ENCODE measurements at places on chromosomes 11 and 22.
A peak's percentile ranks its signal among the peaks of the same experiment; 100 is the strongest.

GRCh38 chr11:1736447-1736992, 13.9 kb downstream of the IFITM10 start:
- DNase-seq: no peak

- DNase-seq: no peak
These were observed 24.9 kb downstream of the SCUBE2 start for GRCh38 chr11:9066433-9066925.

DNA sequence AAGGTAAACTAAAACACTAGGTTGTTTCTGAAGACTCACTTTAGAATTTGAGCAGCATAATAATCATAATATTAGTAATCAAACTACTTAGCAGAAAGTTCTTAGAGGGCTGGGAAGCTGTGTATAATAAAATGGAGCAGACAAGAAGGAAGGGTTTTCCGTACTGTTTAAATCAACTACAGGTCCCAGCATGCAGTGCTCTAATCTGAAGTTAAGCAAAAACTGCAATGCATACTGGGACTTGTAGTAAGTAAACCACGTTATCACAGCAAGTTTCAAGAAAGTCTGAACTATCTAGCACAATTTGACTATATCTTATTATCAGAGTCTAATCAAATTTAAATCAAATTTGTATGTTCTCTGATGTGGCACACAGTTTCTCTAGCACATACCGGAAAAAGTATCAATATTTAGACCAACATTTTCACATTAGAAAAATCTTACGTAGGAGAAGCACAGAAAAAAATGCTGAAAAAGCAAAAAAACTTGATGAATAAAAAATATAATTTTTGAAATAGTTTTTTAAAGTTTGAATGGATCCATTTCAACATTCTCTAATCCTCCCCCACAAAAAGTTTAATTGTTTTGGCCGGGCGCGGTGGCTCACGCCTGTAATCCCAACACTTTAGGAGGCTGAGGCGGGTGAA, 8.2 kb downstream of the PHF21A start:
- DNase-seq: peak; percentile 84

DNA sequence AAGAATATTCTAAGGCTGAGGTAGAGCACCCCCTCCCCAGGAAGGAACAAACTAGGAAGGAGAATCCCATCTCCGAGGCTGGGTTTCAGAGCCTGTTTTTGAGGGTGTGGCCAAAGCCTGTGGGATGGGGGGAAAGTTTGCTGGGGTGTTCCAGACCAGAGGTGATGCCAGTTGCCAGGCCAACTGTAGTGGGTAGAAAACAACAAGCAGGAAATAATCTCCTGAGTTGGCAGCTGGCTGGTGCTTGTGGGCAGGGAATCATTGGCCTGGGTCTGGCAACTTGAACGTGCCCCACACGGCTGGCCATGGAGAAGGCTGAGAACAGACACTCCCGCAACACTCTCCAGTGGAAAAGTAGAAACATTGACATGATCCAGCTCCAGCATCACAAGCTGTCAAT, 385.6 kb downstream of the ETS1 start:
- DNase-seq: no peak

DNA sequence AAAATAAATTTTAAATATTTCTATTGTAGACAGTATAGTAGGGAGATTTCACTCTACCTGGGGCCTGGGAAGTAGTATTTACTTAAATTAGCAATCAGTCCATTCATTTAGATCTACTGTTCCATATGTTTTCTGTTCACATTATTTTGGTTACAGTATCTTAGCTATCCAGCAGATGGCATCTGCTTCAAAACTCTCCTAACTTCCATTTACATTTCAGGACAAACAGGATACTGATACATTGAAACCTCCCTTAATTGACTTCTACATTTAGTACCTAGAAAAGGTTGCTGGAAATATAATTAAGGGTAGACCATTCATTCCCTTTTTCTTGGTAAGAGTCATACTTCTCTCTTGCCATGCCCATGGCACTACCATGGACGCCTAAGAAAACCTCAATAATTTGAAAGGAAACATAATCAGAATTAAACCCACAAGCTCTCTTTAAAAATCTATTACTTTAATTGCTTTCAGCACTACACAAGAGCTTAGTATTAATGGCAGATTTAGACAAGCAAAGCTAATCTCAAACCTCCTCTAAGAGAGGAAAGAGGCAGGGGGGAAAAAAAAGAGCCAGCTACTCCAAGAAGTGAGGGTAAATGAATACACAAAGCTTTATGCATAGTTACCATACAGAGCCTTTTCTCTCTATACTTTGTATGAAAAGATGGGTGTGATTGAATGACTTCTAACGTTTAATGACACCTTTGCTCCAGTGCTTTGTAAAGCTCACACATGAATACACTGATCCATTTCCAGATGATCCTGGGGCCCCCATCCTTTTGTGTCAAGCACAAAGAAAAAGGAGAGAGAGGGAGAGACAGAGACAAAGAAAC, 131.2 kb upstream of the MTMR2 start:
- peak; percentile 26 for DNase-seq

DNA sequence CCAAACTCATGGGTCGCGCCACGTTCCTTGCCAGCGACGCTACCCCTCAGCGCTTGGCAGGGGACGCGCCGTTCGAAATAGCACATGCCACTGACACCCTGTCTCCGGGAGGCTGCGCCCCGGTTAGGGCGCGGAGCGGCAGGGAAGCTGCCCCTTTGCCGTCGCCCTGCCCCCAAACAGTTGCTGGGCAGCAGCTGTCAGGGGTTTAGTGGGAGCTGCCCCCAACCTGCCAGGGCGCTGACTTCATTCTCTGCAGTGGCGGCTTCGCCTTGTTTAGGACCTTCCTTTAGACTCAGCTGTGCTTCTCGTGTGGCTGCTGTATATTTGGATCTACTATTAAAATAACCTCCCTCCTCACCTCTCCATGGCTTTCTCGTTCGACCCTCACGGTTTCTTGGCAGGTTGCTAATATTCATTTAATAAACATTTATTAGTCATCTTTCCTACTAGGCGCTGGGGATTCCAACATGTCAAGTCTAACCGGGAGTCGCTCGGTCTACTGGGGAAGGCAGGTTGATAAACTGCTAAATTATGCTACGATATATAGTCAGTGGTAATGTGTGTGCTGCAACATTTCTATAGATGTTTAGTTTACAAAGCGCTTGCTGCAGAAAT, 782 bp downstream of the TMEM109 start:
- no peak for DNase-seq

GRCh38 chr11:69947793-69948255, 128.6 kb upstream of the FGF3 start:
- no peak for DNase-seq

GRCh38 chr11:8767466-8768142, 85.0 kb downstream of the RPL27A start:
- no peak for DNase-seq

DNA sequence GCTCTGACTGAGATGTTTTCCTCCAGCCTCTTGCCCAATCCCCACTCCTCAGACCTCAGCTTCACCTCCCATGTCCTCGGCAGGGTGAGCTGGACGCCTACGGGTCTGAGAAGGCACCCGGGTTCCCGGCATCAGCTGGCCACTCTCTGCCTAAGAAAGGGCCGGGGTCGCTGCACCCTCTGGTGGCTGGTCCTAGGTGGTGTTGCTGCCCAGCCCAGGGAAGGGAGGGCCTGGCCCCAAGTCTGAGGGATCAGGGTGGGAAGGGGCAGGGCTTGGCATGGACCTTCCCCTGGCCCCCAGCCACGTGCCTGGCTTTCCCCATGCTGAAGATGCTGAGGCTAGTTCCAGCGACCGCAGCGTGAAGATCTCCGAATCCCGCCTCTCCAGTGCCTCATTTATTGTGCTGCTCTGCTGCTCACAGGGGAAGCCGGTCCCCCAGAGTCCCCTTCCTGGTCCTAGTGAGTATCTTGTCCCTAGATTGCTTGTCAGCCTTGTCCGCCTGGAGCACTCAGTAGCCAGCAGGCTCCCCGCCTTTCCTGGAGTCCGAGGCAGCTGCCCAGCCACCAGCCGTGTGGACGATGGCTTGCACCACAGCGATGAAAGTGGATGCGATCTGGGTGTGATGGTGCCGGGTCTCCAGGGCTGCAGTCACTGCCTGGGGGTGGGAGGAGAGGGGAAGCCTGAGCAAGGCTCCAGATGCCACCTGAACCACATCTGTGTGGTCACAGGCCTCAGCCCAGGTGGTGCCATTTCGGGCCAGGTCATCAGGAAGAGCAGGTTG, 2.9 kb upstream of the GGT5 start:
- peak; percentile 37 for DNase-seq

GRCh38 chr22:29480512-29481264, 670 bp downstream of the NEFH start:
- peak; percentile 83 for DNase-seq

DNA sequence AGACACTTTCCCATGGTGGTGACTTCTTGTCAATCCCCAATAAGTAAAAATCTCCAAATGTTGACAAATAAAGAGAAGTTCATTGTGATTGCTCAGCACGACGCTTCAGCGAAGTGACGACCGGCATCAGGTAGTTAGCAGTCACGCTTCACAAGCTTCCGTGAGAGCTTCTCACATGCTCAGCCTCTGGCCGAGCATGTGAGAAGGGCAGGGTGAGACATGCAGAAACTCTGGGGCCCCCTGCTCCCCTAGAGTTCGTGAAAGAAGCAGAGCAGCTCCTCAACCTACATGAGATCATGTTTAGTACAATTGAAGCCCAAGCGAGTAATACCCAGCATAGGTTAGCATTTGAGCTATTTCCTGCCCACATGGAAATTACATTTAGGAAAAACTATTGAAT, 4.4 kb upstream of the C11orf16 start:
- DNase-seq: no peak

GRCh38 chr22:30806391-30806861, 111.8 kb downstream of the OSBP2 start:
- peak; percentile 16 for DNase-seq

DNA sequence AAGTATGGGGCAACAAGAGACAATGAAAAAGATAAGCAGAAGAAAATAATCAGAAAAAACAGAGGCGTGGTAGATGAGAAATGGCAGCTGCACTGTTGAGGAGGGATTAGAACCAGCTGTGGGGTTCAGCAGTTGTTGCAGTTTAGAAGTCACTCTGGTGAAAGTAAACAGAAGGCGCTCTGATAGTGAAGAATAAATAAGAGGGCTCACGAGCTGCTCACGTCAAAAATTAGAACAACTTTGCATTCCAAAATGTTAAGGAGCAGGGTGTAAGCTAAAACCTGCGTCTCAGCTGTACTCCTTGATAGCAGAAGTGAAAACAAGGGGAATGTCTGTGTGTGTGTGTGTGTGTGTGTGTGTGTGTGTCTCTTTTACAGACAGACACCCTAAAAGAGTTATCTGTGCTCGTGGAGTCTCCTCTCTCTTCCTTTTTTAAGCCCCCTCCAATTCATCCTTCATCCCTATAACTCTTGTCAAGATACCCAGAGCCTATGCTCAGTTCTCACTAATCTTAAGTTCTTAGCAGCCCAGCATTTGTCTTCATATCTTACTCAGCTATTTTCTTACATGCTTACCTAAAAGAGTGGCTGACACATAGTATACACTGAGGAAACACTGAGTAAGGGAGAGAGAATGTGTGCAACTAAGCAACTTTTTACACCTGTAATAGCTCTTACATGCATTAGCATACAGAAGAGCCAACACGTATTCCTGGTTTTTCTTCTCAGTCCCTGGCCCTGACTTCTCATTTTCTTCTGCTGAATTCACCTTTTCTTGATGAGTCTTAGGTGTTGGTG, 8.9 kb downstream of the TTC17 start:
- DNase-seq: peak; percentile 70

- peak; percentile 36 for DNase-seq
These were observed 72.7 kb downstream of the WNT7B start for GRCh38 chr22:45904236-45904635.

GRCh38 chr11:78127403-78127802, 12.0 kb downstream of the ALG8 start:
- DNase-seq: peak; percentile 54

DNA sequence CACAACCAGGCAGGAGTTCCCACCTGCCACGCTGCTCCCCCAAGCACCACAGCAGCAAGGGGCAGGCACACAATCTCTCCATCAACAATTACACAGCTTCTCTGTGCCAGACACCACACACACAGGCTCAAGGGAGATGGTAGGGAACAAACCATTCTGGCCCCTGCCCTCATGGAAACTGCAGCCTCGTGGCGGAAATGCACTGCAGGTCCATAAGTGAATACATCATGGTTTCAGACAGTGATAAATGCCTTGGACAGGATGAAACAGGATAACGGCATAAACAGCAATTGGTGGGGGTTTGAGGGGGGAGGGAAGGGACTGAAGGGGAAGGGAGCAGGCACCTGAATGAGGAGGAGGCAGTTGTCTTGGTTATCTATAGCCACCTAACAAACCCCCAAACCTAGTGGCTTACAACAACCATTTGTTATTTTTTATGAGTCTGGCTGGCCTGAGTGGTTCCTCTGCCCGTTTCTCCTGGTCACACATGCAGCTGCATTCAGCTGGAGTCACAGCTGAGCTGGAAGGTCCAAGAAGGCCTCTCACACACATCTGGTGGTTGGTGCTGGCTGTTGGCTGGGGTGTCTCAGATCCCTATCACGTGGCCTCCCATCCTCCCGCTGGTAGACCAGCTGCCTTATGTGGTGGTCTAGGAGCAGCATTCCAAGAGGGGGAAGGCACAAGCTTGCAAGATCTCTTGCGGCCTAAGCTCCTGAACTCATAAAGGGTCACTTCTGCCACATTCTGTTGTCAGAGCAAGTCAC, 15.0 kb upstream of the YWHAH start:
- no peak for DNase-seq

DNA sequence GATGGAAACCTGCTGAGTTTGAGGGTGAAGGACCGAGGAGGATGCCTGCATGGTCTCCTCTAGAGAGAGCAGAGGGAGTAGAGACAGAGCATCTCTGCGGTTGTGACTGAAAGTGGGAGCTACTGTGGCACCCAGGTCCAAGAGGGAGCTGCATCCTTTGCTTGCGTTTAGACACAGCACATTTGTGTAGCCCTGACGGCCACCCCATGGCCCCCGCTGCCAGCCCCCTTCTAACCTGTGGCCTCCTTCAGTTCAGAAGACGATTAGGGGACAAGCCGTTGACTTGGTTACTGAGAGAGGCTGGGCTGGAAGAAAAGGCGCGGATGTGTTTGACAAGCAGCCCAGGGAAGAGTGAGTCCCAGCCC, 690.9 kb downstream of the BRD1 start:
- no peak for DNase-seq

DNA sequence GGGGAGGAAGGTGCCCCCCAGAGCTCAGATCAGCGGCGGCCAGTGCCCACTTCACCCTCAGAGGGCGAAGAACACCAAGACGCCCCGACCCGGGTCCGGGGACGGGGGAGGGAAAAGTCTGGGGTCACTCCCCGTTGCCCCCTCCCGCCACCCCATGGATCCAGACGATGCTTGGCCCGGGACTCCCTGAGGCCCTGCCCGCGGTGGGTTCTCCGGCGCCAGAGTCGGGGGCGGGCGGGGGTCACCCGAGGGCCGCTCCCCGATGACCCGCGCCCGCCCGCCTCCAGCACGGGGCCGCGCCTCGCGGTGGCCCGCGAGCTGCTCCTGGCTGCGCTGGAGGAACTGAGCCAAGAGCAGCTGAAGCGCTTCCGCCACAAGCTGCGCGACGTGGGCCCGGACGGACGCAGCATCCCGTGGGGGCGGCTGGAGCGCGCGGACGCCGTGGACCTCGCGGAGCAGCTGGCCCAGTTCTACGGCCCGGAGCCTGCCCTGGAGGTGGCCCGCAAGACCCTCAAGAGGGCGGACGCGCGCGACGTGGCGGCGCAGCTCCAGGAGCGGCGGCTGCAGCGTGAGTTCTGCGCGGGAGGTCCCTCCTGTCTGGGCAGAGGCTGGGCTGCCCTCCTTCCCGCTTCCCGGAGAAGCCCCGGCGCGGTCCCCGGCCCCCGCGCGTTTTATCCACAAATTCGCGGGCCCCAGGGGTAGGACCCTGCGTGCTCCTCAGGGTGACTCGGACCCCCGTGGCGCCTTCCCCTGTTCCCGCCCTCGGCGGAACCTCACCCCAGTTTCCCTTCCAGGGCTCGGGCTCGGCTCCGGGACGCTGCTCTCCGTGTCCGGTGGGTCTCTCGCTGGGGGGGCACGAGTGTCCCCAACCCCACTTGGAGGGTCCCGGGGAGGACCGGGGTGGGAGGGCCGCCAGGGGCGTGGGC, 1.1 kb downstream of the NLRP6 start:
- peak; percentile 30 for DNase-seq

All from MV-4-11 (cell line).